ENCODE measurements at places on chromosomes 5 and 9.

- no peak for DNase-seq
These were observed 25.9 kb upstream of the TESK1 start for GRCh38 chr9:35579130-35579529.

- peak; percentile 85 for DNase-seq
These were observed 67.7 kb downstream of the KCNT1 start for GRCh38 chr9:135769489-135770202.

DNA sequence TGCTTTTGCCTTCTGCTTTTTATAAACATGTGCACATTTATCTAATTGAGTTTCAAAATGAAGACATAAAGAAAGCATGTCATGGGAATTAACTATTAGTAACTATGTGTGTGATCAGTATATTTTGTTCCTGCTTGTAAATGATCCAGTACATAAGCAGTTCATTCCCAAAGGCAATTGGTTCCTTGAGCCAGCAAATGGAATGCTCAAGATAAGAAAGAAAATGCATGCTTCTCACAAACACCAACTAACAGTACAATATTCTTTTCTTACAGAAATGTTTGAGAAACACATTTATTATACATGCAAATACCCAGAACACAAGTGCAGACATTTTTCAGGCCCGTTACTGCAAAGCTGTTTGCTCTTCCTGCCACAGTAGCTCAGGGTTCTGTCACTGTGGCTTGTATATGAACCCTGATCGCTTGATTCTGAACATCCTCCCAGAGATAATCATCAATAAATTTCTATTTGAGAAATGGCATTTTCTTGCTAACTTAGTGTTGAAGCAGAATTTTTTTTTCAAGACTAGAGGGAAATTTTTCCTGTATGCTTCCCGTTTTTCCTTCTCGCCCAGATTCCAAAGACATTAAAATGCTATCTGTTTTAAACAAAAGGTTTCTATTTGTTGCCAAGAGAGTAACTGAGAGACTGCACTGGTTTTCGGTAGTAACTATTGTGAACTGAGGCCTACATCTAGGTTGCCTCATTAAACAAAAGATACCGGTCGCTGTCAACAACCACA, 1.9 kb downstream of the GNAQ start:
- DNase-seq = peak; percentile 37

- no peak for DNase-seq
These were observed 1060.4 kb downstream of the CDH12 start for GRCh38 chr5:21792748-21793147.

DNA sequence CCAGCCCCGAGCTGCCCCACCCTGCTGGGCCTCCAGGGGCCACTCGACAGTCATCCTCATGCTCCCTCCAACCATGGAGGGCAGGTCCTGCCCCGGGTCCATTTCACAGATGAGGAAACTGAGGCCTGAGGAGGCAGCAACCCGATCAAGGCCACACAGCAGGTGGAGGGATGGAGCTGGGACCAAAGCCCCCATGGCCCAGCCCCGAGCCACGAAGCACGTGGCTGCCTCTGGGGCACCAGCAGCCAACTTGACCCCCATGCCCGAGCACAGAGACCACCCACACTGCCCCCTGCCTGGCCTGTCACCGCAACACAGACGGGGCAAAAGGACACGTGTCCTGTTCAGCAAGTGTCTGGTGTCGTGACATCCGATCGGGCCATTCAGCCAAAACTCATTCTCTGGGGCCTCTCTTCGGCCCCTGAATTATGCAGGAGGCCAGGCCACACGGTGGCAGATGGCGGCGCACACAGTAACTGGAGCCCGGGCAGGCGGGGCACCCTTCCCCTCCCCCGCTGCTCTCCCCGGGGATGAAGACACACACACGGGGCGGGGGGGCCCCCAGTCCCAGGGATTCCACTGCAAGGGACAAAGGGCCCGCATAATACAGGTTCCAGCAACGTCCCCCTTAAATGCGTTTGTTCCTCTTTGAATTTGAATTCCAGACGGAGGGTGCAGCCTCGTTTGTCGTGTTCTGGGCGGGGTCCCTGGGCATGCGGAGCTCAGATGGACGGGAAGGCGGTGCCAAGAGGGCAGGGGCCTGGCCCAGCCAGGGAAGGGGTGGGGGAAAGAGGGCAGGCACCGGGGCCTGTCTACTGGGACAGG, 29.4 kb upstream of the TMEM250 start:
- DNase-seq = peak; percentile 58

DNA sequence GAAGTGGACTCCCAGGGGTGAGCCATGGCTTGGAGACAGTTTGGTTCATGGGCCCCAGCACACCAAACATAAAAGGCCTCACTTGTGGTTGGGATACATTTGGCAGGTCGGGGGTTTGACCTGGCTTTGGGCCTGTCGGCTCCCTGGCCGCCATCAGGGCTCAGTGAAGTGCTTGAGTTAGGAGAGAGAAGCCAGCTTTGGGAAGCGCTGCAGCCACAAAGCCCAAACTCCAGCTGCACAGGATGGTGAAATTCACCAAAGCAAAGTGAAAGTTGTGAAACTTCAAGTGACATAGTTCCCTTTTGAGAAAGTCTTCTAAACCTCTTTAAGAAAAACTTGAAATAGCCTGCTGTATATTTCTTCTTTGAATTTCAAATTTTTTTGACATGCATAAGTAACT, 27.5 kb downstream of the SLC46A2 start:
- no peak for DNase-seq
